Naive thymus-derived CD8-positive, alpha-beta T cell (primary cell): ENCODE measurements at places on chromosomes 6 and 20. TPM values are rescaled to one million over a fixed set of nuclear protein-coding genes. Genes with fewer than 3 reads are reported as not detected.

- DNase-seq, result no peak
Measured at GRCh38 chr6:37971266-37971665, 151.7 kb downstream of the ZFAND3 start.

GRCh38 chr6:124066269-124066668 lies 262.6 kb downstream of the NKAIN2 start:
- no peak for DNase-seq

DNA sequence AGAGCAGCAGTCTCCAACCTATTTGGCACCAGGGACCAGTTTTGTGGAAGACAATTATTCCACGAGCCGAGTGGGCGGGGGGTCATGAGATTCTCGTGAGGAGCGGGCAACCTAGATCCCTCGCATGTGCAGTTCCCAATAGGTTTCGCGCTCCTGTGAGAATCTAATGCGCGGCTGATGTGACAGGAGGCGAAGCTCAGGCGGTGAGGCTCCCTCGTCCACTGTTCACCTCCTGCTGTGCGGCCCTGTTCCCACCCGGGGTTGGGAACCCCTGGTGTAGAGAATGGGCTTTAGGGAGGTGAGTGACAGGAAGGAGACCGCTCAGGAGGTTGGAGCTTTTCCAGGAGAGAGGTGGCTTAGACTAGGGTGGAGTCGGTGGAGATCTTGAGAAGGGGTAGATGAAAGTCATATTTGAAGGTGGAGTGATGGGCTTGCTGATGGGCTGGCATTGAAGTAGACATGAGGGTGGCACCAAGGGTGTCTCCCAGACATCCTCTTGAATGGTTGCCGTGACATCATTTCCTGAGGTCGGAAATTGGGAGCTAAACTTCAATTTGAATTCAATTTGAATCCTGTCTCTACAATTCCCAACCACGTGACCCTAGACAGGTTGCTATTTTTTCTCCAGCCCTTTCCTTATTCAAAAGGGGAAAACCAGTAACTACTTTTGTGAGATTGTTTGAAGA lies 1.5 kb upstream of the RAD21L1 start:
- no peak for DNase-seq

GRCh38 chr6:7143476-7143974 lies 35.8 kb downstream of the RREB1 start:
- DNase-seq, result no peak

Gene CLPSL2
- total RNA-seq, result not detected

Gene HLA-DOA
- total RNA-seq, result 50.7 TPM

Gene HTR1E
- not detected for total RNA-seq

Gene DAAM2
- total RNA-seq, result not detected

Gene ADAM33
- total RNA-seq, result not detected
